ENCODE measurements at places on chromosomes 6 and 20. TPM values are rescaled to one million over a fixed set of nuclear protein-coding genes. Genes with fewer than 3 reads are reported as not detected.

- DNase-seq, result no peak
These were observed 194.6 kb upstream of the EYA4 start for GRCh38 chr6:133046576-133046975.

GRCh38 chr20:9215539-9215938, 146.7 kb downstream of the PLCB4 start:
- DNase-seq, result no peak

GRCh38 chr6:39314273-39314795, at the start of gene KCNK17:
Gene KCNK17, minus strand, starts transcription at chr6:39314419. Its CDS starts 99 bp downstream, at chr6:39314320.
- DNase-seq, result no peak

- DNase-seq, result no peak
These were observed 152.4 kb downstream of the SASH1 start for GRCh38 chr6:148495029-148495428.

MYMX gene
- polyA plus RNA-seq, result 1.1 TPM

SMLR1 gene
- polyA plus RNA-seq, result 0.83 TPM

All from left renal pelvis (tissue), 4 donors.